ENCODE measurements at places on chromosomes 7 and 10. TPM values are rescaled to one million over a fixed set of nuclear protein-coding genes. Genes with fewer than 3 reads are reported as not detected.

The OTUD1 gene
- 16.1 TPM for total RNA-seq

The SFTPA1 gene
- not detected for total RNA-seq

The HOXA13 gene
- 0.65 TPM for total RNA-seq

The USP54 gene
- 24.9 TPM for total RNA-seq

The ASIC3 gene
- 0.34 TPM for total RNA-seq

The NODAL gene
- total RNA-seq = not detected

The HTR5A gene
- not detected for total RNA-seq

The PTN gene
- not detected for total RNA-seq

The CALHM3 gene
- not detected for total RNA-seq

The GBX1 gene
- not detected for total RNA-seq

The ZCWPW1 gene
- total RNA-seq = 11.1 TPM

The CLCN1 gene
- total RNA-seq = 0.38 TPM

The AKR1C8 gene
- 3.6 TPM for total RNA-seq

The BCAP29 gene
- 147 TPM for total RNA-seq

The HOXA6 gene
- total RNA-seq = 2.9 TPM

The RBM17 gene
- 42.3 TPM for total RNA-seq

The CFTR gene
- total RNA-seq = not detected

The CYP17A1 gene
- not detected for total RNA-seq

The NACAD gene
- 1.1 TPM for total RNA-seq

The PDZD8 gene
- 36.6 TPM for total RNA-seq

The COMTD1 gene
- 22.5 TPM for total RNA-seq

The CLEC2L gene
- not detected for total RNA-seq

The TMEM176B gene
- 21.1 TPM for total RNA-seq

The TMEM270 gene
- total RNA-seq = not detected

The PPP1R3C gene
- 7.3 TPM for total RNA-seq

Measured in subcutaneous adipose tissue (tissue), 4 donors.